ENCODE measurements at places on chromosomes 5 and 9. TPM values are rescaled to one million over a fixed set of nuclear protein-coding genes. Genes with fewer than 3 reads are reported as not detected.

DNA sequence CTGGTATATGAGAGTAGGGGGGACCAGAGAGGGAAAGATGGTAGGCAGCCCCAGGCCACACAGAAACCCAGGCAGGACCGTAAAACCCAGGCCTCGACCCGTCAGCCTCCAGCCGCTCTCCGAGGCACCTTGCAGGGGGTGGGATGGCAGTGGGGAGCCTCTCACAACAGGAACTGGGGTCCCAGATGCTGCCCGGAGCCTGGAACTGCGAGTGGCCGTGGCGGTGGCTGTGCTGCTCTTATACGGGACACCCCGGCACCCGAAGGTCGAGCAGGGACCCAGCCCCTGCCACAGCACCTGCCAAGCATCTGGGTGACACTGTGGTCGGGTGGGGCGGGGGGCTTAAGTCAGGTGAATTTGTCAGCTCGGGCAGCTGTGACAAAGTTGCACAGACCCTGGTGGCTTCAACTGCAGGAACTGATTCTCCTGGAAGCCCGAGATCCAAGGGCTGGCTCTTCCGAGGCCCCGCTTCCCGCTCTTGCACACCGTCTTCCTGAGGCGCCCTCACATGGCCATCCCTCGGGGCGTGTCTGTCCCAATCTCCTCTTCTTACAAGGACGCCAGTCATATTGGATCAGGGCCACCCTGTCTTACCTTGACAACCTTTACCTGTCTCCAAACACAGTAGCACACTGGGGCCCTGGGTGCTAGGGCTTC, 47.6 kb upstream of the EGFL7 start:
- H3K4me3 ChIP-seq = no peak overlapping the region
- no peak for DNase-seq
- no peaks in the 10 kb centered on the region for H3K36me3 ChIP-seq
- peaks cover 14% of the 10 kb centered on the region for H3K4me1 ChIP-seq

TMOD1 gene
- total RNA-seq = 2.5 TPM

GRCh38 chr9:78406933-78407332, 110.0 kb downstream of the PSAT1 start:
- peak; percentile 40 for DNase-seq
- H3K4me1 ChIP-seq = no peaks in the 10 kb centered on the region
- H3K27ac ChIP-seq = no peak overlapping the region
- no peak overlapping the region for H3K4me3 ChIP-seq

ZNF883 gene
- 1.0 TPM for total RNA-seq

TUT7 gene
- total RNA-seq = 37.2 TPM

AQP3 gene
- total RNA-seq = 265 TPM

DNA sequence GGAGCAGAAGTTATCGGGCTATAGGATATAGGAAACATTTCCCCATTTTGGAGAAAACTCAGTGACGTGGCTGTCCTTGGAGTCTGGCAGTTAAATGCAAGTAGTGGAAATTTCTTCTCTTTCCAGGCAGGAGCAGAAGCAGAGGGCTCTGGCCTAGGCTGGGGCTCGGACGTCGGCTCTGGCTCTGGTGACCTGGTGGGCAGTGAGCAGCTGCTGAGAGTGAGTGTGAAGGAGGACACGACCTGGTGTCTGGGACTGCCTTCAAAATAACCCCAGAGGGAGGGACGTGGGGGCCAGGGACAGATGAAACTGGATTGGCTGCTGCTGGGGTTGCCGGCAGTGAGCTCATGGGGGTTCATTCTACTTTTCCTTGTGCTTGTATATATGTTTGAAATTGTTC, 79.5 kb downstream of the COL15A1 start:
- H3K4me1 ChIP-seq = no peaks in the 10 kb centered on the region
- no peak for DNase-seq
- no peaks in the 10 kb centered on the region for H3K27me3 ChIP-seq
- H3K4me3 ChIP-seq = no peak overlapping the region

GRCh38 chr5:106417163-106417562, 1253.6 kb downstream of the EFNA5 start:
- H3K27ac ChIP-seq = no peak overlapping the region
- H3K36me3 ChIP-seq = no peaks in the 10 kb centered on the region
- H3K4me1 ChIP-seq = no peaks in the 10 kb centered on the region
- peak; percentile 58 for DNase-seq
- no peaks in the 10 kb centered on the region for H3K27me3 ChIP-seq

DNA sequence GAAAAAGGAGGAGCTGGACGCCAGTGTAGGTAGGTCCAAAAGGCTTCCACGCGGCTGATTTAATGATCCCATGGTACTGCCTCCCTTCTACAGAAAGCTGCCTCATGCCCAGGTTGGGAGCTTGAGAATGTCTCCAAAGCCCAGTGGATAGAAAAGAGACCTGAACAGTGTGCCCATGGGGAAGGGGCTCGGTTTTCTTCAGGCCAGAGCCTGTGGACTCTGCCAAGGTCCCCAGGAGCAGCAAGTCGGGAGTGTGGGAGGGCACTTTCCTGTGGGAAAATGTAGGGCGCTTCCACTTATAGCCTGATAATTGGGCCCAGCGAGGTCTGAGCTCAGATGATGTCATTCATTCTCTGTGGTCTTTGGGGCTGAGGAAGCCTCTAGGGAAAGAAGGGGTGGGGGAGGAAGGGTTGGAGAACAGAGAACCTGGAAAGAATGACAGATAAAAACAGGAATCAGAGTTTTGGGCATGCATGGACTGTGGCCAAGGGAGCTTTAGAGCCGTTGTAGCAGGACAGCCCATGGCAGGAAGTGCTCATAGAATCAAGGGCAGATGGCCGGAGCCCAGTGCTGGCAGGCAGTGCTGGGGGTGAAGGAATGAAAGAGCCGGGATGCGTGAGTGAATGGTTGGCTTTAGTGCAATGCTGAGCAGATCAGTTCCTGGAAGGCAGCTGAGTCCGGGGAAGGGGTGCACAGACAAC, 42.5 kb upstream of the SH3PXD2B start:
- H3K4me3 ChIP-seq = no peak overlapping the region
- H3K4me1 ChIP-seq = peaks cover 6% of the 10 kb centered on the region
- no peaks in the 10 kb centered on the region for H3K36me3 ChIP-seq
- H3K27ac ChIP-seq = no peak overlapping the region

- DNase-seq = no peak
- H3K27ac ChIP-seq = no peak overlapping the region
- H3K4me3 ChIP-seq = no peak overlapping the region
- H3K36me3 ChIP-seq = no peaks in the 10 kb centered on the region
- H3K4me1 ChIP-seq = no peaks in the 10 kb centered on the region
These were observed 113.3 kb downstream of the MTREX start for GRCh38 chr5:55421074-55421529.

DNA sequence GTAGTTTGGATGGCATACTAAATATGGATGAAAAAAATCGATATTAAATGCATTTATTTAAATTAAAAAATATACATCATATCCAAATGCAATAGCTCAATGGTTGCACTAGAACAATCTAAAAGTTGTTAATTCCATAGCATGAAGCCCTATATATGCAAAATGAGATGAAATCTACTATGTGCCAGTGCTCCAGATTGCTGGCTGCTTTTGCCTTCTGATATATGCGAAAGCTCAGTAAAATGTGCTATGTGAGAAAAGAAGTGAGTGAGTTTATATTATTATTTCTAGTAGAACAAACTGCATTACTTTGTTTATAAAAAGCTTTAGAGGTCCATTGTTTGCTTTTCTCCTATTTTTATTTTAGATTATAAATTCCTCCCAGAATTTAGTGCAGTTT, 186.7 kb downstream of the MAT2B start:
- no peaks in the 10 kb centered on the region for H3K36me3 ChIP-seq
- no peaks in the 10 kb centered on the region for H3K27me3 ChIP-seq
- H3K4me1 ChIP-seq = no peaks in the 10 kb centered on the region
- DNase-seq = no peak

DNA sequence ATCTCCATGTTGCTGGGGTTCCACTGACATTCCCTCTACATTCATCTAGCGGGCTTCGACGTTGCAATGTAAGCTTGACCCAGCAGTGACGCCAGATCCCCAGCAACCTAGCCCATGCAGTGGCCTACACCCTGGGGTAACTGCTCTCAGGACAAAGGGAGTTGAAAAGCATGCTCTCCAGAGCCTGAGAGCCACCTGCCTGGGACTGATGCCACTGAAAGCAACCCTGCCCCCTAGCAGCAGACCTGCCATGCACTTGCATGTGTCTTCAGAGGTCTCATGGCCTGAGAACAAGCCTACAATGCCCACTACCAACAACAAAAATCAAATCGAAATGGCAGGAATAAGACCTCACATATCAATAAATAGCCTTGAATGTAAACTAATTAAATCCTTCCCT, 330.3 kb downstream of the TRIM36 start:
- no peak overlapping the region for H3K27ac ChIP-seq
- H3K4me3 ChIP-seq = no peak overlapping the region
- no peaks in the 10 kb centered on the region for H3K4me1 ChIP-seq
- peak; percentile 5 for DNase-seq
- H3K36me3 ChIP-seq = no peaks in the 10 kb centered on the region

GRCh38 chr5:111517853-111518501, 5.6 kb upstream of the STARD4 start:
- H3K4me3 ChIP-seq = no peak overlapping the region
- H3K4me1 ChIP-seq = peaks cover 4% of the 10 kb centered on the region
- H3K27ac ChIP-seq = no peak overlapping the region
- DNase-seq = no peak

DNA sequence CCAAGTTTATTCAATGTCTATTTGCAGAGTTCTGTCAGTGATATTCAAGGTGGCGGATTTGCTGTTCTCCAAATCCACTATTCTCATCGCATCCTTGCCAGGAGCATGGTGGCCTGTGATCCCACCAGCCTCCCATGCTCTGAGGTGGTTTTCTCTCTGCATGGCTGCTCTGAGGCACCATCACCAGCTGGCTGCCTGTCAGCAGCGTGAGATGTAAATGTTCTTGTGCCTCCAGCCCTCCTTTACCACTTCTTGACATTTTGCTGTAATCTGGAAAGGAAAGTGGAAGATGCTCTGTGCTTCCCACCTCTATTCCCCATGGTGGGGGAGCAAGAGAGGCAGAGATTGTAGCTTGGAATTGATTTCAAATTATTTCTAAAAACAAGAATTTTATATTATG, 293.6 kb upstream of the SLC24A2 start:
- H3K4me3 ChIP-seq = no peak overlapping the region
- H3K27ac ChIP-seq = no peak overlapping the region
- H3K27me3 ChIP-seq = no peaks in the 10 kb centered on the region
- no peaks in the 10 kb centered on the region for H3K36me3 ChIP-seq
- H3K4me1 ChIP-seq = no peaks in the 10 kb centered on the region
- DNase-seq = no peak

CRHBP gene
- total RNA-seq = 0.65 TPM

GRCh38 chr5:15241216-15241821, 258.7 kb upstream of the FBXL7 start:
- no peaks in the 10 kb centered on the region for H3K27me3 ChIP-seq
- H3K4me1 ChIP-seq = no peaks in the 10 kb centered on the region
- no peaks in the 10 kb centered on the region for H3K36me3 ChIP-seq
- DNase-seq = no peak
- H3K4me3 ChIP-seq = no peak overlapping the region

KIF4B gene
- total RNA-seq = not detected
